ENCODE measurements at places on chromosomes 16 and 17. TPM values are rescaled to one million over a fixed set of nuclear protein-coding genes. Genes with fewer than 3 reads are reported as not detected.

The MEIOB gene
- total RNA-seq: not detected

DNA sequence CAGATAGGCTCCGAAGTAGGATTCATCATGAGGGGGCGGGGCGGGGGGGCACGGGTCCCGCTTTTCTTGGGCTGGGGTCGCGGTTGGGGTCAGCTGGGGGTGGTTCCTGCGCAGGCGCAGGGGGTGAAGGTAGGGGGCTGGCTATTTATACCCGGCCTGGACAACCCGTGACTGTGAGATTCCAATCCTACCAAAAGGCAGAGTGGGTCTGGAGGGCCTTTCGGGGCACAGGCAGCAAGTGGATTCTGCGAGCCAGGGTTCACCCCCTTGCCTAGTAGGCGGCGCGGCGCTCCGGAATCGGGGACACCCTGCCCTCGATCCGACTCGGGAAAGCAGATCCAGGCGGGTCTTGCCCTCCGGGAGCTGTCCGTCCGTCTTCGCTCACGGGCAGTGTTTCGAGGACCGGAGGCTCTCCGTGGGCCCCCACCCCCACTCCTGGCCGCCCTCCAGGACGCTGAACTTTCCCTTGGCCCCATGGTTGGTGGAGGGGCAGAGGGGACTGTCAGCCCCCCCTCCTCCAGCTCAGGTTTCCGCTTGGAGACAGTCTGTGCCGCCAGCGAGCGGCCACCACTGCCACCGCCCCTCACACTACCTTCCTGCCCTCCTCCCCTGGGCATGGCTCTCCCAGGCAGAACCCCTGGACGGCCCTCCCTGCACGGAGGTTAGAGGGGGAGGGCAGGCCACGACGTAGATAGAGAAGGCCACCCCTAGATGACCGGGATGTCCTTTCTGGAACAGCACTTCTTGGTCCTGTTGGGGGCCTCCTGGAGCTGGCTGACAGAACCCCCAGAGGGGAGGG is 634 bp downstream of the SLC2A4 start:
- H3K27ac ChIP-seq: no peak overlapping the region
- peaks cover 12% of the 10 kb centered on the region for H3K27me3 ChIP-seq
- H3K4me3 ChIP-seq: peak overlapping the region; percentile 52
- peaks cover 27% of the 10 kb centered on the region for H3K4me1 ChIP-seq

GRCh38 chr17:10032118-10032852 is 127.2 kb upstream of the RCVRN start:
- H3K27ac ChIP-seq: no peak overlapping the region
- H3K4me1 ChIP-seq: peaks cover 58% of the 10 kb centered on the region
- H3K4me3 ChIP-seq: no peak overlapping the region
- DNase-seq: no peak
- no peaks in the 10 kb centered on the region for H3K36me3 ChIP-seq

The KRT32 gene
- total RNA-seq: not detected

The PRAC2 gene
- not detected for total RNA-seq

The DCXR gene
- 133 TPM for total RNA-seq

- peaks cover 7% of the 10 kb centered on the region for H3K27me3 ChIP-seq
- no peak overlapping the region for H3K27ac ChIP-seq
- H3K4me3 ChIP-seq: no peak overlapping the region
- H3K4me1 ChIP-seq: no peaks in the 10 kb centered on the region
- DNase-seq: no peak
- H3K36me3 ChIP-seq: no peaks in the 10 kb centered on the region
Observed at GRCh38 chr17:10041916-10042588, 137.0 kb upstream of the RCVRN start.

DNA sequence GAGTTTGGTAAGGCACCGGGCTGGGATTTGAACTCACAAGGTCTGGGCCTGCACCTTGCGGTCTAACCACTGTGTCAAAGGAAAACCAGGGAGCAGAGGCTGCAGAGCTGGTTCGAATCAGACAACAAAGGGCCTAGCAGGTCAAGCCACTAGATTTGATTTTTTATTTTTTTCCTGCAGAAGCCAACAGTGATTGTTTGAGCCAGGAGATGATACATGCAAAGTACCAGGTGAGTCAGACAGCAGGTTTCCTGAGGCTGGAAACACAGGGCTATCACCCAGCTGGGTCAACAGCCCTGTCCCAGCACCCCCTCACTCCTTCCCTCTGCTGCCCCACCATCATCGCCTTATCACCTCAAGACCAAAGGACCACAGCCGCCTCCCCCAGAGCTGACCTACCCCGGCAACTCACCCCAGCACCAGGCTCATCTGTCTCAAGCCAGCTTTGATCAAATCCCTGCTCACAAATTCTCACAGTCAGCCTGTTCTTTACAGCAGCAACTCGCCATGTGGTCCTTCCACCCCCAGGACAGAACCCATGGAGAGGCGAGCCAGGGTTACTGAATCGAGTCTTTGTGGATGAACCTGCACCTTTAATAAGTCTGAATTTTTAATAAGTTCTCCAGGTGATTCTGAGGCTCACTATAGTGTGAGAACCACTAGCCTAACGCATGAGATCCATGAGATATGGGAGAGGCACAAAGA is 13.0 kb upstream of the KRT19 start:
- H3K36me3 ChIP-seq: no peaks in the 10 kb centered on the region
- H3K4me3 ChIP-seq: no peak overlapping the region
- DNase-seq: no peak
- no peaks in the 10 kb centered on the region for H3K27me3 ChIP-seq
- H3K4me1 ChIP-seq: no peaks in the 10 kb centered on the region

- H3K36me3 ChIP-seq: no peaks in the 10 kb centered on the region
- DNase-seq: no peak
- no peaks in the 10 kb centered on the region for H3K27me3 ChIP-seq
- H3K4me1 ChIP-seq: peaks cover 21% of the 10 kb centered on the region
Observed at GRCh38 chr16:85377388-85378144, 235.6 kb upstream of the GSE1 start.

The MYL11 gene
- not detected for total RNA-seq

GRCh38 chr17:62180772-62181171 is 115.7 kb upstream of the MED13 start:
- no peak for DNase-seq
- H3K27me3 ChIP-seq: no peaks in the 10 kb centered on the region
- no peaks in the 10 kb centered on the region for H3K4me1 ChIP-seq
- no peaks in the 10 kb centered on the region for H3K36me3 ChIP-seq

The MPV17L gene
- total RNA-seq: 1.4 TPM

DNA sequence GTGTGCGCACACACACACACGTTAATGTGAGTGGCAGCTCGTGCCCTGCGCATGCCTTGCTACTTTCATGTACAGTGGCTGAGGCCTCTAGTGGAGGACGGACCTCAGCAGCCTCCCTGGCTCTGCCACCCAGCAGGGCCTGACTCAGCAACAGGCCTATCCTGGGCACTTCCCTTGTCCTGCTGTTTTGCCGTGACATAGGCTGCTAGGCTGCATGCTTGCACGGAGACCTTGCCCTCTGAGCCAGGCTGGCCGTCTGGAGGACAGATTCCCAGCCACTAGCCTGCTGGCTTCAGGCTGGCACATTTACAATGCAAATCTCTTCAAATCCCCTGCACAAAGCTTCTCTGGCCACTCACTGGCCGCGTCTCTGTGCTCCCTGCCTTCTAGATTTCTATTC is 9.5 kb downstream of the RNF213 start:
- peaks cover 70% of the 10 kb centered on the region for H3K36me3 ChIP-seq
- no peak overlapping the region for H3K4me3 ChIP-seq
- H3K27me3 ChIP-seq: no peaks in the 10 kb centered on the region
- no peak overlapping the region for H3K27ac ChIP-seq
- H3K4me1 ChIP-seq: peaks cover 23% of the 10 kb centered on the region

DNA sequence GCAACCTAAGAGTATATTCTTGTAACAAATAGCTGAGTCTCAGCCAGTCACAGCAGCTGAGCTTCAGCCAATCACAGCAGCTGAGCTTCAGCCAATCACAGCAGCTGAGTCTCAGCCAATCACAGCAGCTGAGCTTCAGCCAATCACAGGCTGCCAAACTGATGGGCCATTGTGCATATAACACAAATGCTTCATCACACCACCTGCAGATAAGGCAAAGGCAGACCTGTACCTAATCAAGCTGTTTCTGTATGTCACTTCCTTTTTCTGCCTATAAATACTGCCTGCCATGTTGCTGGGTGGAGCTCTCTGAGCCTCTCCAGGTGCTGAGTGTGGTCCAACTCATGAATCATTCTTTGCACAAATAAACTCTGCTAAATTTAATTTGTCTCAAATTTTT is 19.9 kb downstream of the MYH13 start:
- no peaks in the 10 kb centered on the region for H3K36me3 ChIP-seq
- no peak overlapping the region for H3K4me3 ChIP-seq
- H3K4me1 ChIP-seq: no peaks in the 10 kb centered on the region
- no peaks in the 10 kb centered on the region for H3K27me3 ChIP-seq
- no peak for DNase-seq

The MFSD11 gene
- 32.2 TPM for total RNA-seq

GRCh38 chr17:77496831-77497577 is 356.2 kb downstream of the SEC14L1 start:
- no peaks in the 10 kb centered on the region for H3K27me3 ChIP-seq
- no peak overlapping the region for H3K4me3 ChIP-seq
- DNase-seq: no peak
- no peak overlapping the region for H3K27ac ChIP-seq
- H3K36me3 ChIP-seq: peaks cover 79% of the 10 kb centered on the region

GRCh38 chr16:84096447-84097005 is 20.2 kb downstream of the MBTPS1 start:
- peaks cover 38% of the 10 kb centered on the region for H3K4me1 ChIP-seq
- peaks cover 83% of the 10 kb centered on the region for H3K36me3 ChIP-seq
- no peak for DNase-seq

The KRTAP17-1 gene
- not detected for total RNA-seq

The CTDNEP1 gene
- 140 TPM for total RNA-seq

DNA sequence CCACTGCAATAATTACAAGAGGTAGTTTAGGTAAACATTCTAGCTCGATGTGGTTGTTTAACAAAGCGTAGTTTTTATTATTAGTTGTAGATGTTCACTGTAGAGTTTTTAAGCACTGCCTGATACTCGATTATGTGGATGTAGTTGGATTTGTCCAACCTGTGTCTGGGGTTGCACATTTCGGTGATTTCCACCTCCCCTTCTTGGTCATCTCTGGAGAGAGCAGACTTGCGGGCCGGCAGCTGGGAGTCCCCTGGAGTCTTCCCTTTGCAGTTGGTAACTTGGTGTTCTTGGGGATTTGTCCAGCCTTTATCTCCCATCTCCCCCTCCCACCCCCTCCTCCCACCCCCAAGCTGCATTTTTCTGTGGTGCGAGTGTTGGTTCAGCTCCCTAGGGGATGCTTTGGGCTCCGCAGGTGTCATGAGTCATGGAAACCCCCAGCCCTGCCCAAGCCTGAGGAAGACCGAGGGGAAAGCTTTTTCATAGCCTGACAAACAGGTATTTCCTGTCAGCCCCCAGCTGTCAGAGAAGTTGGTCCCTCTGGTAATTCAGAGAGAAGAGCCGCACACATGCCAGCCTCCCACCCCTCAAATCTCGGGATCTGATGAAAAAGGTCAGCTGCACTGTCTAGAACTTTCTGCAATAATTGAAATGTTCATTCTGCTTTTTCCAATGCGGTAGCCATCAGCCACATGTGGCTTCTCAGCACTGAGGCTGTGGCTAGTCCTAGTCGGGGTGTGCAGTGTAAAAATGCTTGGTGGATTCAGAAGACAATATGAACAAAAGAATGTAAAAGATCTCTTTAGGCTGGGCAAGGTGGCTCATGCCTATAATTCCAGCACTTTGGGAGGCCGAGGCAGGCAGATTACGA is 50.3 kb downstream of the KSR1 start:
- no peak overlapping the region for H3K4me3 ChIP-seq
- no peak overlapping the region for H3K27ac ChIP-seq
- H3K4me1 ChIP-seq: peaks cover 29% of the 10 kb centered on the region
- no peaks in the 10 kb centered on the region for H3K27me3 ChIP-seq
- no peak for DNase-seq
